K562 (cell line): ENCODE measurements at places on chromosomes 6 and 20. TPM values are rescaled to one million over a fixed set of nuclear protein-coding genes. Genes with fewer than 3 reads are reported as not detected.

MCHR2 gene
- polyA plus RNA-seq: not detected in 2 replicates

SIM1 gene
- not detected in 2 replicates for polyA plus RNA-seq

SAMD5 gene
- polyA plus RNA-seq: 0.20 and 0.30 TPM in 2 replicates

MMS22L gene
- 16.6 and 18.7 TPM in 2 replicates for polyA plus RNA-seq

PRR18 gene
- polyA plus RNA-seq: not detected in 2 replicates

DAAM2 gene
- not detected in 2 replicates for polyA plus RNA-seq

MRPS10 gene
- 65.9 and 86.5 TPM in 2 replicates for polyA plus RNA-seq

HEY2 gene
- 0.07 TPM in 1 of 2 replicates, not detected in the other for polyA plus RNA-seq

GRCh38 chr6:142568857-142569597, 267.2 kb downstream of the ADGRG6 start:
- DNase-seq: no peak
- H3K36me3 ChIP-seq: no peaks in the 10 kb centered on the region
- H3K4me1 ChIP-seq: no peaks in the 10 kb centered on the region
- no peaks in the 10 kb centered on the region for H3K27me3 ChIP-seq

DNA sequence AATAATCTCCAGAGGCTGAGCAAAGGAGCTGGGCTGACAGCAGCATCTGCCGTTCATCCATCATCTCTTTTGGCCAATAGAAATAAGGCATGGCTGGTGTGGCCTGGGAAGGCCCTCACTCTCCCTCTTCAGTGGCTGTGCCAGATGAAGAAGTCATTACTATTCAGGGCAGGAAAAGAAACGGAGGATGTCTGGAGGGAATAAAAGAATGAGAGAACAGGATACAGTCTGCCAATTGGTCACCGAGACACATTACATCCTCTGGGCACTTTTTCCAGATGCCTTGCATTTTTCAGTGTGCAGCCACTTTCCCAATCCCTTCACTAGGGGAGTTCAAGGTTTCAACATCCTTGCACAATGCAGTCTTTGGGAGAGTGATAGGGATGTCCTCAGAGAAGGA, 32.2 kb upstream of the VGLL2 start:
- H3K4me1 ChIP-seq: no peaks in the 10 kb centered on the region
- H3K27me3 ChIP-seq: no peaks in the 10 kb centered on the region
- H3K4me3 ChIP-seq: no peak overlapping the region
- no peak overlapping the region for H3K27ac ChIP-seq
- H3K36me3 ChIP-seq: no peaks in the 10 kb centered on the region
- DNase-seq: no peak

DNA sequence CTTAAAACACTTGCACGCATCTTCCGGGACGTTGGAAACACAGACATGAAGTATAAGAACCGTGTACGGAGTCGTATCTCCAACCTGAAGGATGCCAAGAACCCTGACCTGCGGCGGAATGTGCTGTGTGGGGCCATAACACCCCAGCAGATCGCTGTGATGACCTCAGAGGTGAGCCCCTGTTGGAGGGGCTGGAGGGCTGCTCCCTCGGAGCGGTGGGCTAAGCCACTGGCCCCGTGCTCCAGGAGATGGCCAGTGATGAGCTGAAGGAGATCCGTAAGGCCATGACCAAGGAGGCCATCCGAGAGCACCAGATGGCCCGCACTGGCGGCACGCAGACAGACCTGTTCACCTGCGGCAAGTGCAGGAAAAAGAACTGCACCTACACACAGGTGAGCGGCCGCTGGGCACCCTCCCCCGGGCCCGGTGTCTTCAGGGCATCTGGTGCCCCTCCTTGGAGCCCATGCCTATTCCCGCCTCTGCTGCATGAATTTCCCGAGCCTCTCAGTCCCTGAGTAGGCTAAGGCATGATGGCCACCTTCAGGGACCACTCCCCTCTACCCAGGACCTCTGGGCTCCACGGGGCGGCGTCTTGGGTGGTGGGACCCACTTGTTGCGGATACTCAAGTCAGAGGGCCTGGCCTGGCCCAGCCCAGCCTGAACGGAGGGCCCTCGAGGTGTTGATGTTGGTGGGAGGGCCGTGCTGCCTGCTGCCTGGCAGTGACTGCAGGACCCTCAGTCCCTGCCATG, 7.4 kb downstream of the TCEA2 start:
- peaks cover 8% of the 10 kb centered on the region; the same call in 1 of the 3 replicates for H3K36me3 ChIP-seq
- no peak for DNase-seq
- H3K27me3 ChIP-seq: no peaks in the 10 kb centered on the region
- no peak overlapping the region for H3K4me3 ChIP-seq
- H3K4me1 ChIP-seq: peaks cover 86% of the 10 kb centered on the region

DNA sequence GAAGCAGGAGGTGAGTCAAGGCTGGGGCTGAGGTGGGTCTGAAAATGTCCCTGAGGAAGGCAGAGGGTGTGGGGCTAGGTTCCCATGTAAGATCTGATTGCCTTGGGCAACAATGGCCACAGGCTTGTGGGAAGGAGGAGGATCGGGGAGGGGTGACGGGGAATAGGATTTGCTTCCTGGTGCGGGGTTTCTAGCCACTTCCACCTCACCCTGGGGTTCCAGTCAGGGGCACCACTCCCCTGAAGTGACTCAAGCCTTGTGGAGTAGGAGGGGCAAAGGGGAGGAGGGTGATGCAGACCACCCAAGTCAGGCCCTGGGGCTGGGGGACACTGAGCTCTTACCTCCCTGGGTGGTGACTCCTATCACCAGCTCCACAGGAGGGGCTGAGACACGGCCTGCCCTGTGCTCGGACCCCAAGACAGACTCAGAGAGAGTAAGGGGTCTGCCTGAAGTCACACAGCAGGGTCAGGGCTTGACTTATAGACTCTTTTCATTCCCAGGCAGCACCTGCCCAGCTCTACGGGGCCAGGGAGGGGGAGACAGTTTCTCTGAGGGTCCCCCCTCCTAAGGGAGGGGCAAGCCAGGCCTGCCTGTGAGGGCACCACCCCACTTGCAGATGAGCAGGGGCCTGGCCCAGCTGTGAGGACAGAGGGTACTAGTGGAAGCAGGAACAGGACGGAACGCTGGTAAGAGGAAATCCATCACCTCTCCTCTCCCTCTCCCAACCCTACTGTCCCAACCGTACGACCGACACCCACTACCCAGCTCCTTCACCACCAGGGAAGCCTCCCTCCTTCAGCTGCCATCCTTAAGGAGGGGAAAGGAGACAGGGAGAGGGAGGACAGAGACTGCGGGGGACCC, 12.4 kb upstream of the SPDEF start:
- no peaks in the 10 kb centered on the region for H3K36me3 ChIP-seq
- no peak for DNase-seq
- peaks cover 7% of the 10 kb centered on the region; the same call in 2 of the 3 replicates for H3K4me1 ChIP-seq
- no peak overlapping the region for H3K4me3 ChIP-seq
- no peaks in the 10 kb centered on the region for H3K27me3 ChIP-seq

DNA sequence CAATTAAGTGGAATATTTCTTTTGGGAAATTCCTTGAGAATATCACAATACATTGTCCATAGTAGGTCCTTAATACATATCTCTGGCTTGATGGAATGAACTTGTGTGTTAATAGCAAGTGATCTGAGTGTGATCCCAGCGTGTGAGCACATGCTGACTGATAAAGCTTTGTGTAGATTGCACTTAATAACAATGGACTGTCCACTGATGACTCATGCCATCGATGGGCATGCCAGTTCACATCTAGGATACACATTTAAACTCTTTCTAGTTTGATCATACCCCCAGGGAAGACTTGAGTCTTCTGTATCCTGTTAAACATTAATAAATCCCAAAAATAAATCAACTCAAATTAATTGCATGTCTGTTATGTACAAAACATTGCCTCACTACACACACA, 454.3 kb upstream of the SPTLC3 start:
- H3K27me3 ChIP-seq: no peaks in the 10 kb centered on the region
- no peak overlapping the region for H3K4me3 ChIP-seq
- H3K27ac ChIP-seq: no peak overlapping the region
- no peaks in the 10 kb centered on the region for H3K36me3 ChIP-seq
- H3K4me1 ChIP-seq: no peaks in the 10 kb centered on the region

- no peaks in the 10 kb centered on the region for H3K36me3 ChIP-seq
- H3K27ac ChIP-seq: no peak overlapping the region
- no peak overlapping the region for H3K4me3 ChIP-seq
- peaks cover 6% of the 10 kb centered on the region for H3K27me3 ChIP-seq
- H3K4me1 ChIP-seq: no peaks in the 10 kb centered on the region
Observed at GRCh38 chr6:166179704-166180103, 12.1 kb upstream of the TBXT start.

GRCh38 chr6:166308033-166308768, at the start of gene PRR18:
Gene PRR18 (minus strand): TSS chr6:166308392. CDS start chr6:166308142, 250 bp downstream.
- H3K4me3 ChIP-seq: no peak within 1 kb of the TSS
- peaks cover 8% of the 10 kb centered on the region; the same call in 1 of the 2 replicates for H3K4me1 ChIP-seq
- DNase-seq: no peak
- H3K36me3 ChIP-seq: no peaks in the 10 kb centered on the region

GRCh38 chr6:137039010-137039409, 5.8 kb downstream of the IL20RA start:
- no peak overlapping the region for H3K27ac ChIP-seq
- no peaks in the 10 kb centered on the region for H3K36me3 ChIP-seq
- no peaks in the 10 kb centered on the region for H3K4me1 ChIP-seq

DNA sequence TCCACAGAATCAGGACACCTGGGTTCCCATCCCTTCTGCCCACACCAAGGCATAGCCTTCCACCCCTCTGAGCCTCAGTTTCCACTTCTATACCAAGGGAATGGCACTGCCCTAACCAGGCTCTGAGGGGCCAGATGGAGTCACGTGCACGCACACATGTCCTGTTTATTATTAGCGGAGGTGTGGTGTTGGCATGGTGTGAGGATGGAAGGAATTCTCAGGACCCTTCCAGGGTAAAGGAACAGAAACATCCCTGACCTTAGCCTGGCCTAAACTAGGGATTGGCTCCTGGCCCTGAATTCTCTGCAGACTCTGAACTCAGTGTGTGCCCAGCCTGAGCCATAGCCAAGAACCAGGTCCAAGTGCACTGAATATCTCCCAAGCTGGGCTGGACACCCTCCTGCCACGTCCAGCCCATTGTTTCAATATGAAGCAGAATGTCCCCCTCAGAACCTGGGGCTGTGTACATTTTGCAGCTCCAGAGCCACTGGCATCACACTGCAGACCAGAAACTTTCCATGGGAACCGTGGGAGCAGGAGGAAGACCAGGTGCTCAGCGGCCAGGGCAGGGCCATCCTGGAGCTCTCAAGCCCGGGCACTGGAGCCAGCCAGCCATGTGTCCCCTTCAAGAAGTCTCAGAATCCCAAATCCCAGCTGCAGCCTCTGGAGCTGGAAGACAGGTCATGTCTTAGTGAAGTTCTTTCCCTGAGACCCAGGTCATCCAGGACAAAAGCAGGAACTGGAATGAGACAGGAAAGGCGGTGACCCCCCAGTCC, 208.4 kb downstream of the ANKRD60 start:
- H3K4me3 ChIP-seq: no peak overlapping the region
- no peaks in the 10 kb centered on the region for H3K4me1 ChIP-seq
- DNase-seq: no peak
- H3K27me3 ChIP-seq: peaks cover 39% of the 10 kb centered on the region
- H3K36me3 ChIP-seq: no peaks in the 10 kb centered on the region
- H3K27ac ChIP-seq: no peak overlapping the region

- no peaks in the 10 kb centered on the region; the same call in 1 of the 2 replicates for H3K4me1 ChIP-seq
- H3K36me3 ChIP-seq: no peaks in the 10 kb centered on the region
- DNase-seq: no peak
- no peak overlapping the region for H3K27ac ChIP-seq
- H3K27me3 ChIP-seq: peaks cover 6% of the 10 kb centered on the region; the same call in 1 of the 2 replicates
Observed at GRCh38 chr6:88997327-88997726, 33.9 kb upstream of the RNGTT start.

GRCh38 chr6:124868481-124868880, 93.8 kb upstream of the RNF217 start:
- H3K4me1 ChIP-seq: no peaks in the 10 kb centered on the region
- H3K27me3 ChIP-seq: no peaks in the 10 kb centered on the region
- no peak overlapping the region for H3K4me3 ChIP-seq
- H3K27ac ChIP-seq: no peak overlapping the region
- H3K36me3 ChIP-seq: no peaks in the 10 kb centered on the region

DNA sequence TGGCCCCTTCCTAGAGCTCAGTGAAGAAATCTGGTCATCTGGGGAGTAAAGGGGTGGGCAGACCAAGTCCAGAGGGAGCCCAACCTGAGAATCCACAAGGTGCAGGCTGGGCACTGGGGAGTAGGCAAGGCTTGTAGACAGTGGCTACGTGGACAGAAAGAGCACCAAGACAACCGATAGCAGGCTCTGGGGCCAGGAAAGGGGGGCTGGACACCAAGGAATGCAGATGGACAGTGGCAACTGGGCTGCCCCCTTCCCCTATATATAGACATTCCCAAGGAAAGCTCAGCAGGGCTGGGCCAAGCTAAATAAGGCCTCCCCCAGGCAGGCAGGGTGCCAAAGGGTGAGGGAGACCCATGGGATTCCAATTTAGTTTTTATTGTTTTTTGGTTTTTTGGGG, 1.5 kb upstream of the TNNC2 start:
- H3K4me3 ChIP-seq: no peak overlapping the region
- H3K27me3 ChIP-seq: peaks cover 3% of the 10 kb centered on the region; the same call in 1 of the 2 replicates
- H3K4me1 ChIP-seq: peaks cover 26% of the 10 kb centered on the region; the same call in 2 of the 3 replicates
- no peak for DNase-seq
- H3K36me3 ChIP-seq: no peaks in the 10 kb centered on the region
- no peak overlapping the region for H3K27ac ChIP-seq

DNA sequence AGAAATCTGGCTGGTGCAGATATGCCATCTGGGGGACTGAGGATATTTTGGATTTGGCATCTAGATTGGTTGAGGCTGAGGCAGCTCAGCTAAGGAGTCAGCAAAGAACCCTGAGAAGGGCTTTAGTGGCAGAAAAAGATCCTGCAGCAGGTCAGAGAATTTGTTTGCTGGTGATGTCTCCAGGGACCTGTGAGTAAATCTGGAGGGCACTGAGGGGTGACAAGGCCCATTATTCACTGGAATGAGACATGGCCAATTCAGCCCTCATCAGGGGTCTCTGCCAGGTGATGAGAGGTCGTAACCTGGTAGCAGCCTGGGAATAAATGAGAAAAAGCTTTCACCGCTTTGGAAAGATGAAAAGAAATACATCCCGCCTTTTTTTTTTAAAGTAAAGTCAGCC, 118.3 kb upstream of the FBXL4 start:
- no peaks in the 10 kb centered on the region for H3K36me3 ChIP-seq
- no peak overlapping the region for H3K27ac ChIP-seq
- DNase-seq: no peak
- no peaks in the 10 kb centered on the region for H3K27me3 ChIP-seq
- H3K4me1 ChIP-seq: no peaks in the 10 kb centered on the region

DNA sequence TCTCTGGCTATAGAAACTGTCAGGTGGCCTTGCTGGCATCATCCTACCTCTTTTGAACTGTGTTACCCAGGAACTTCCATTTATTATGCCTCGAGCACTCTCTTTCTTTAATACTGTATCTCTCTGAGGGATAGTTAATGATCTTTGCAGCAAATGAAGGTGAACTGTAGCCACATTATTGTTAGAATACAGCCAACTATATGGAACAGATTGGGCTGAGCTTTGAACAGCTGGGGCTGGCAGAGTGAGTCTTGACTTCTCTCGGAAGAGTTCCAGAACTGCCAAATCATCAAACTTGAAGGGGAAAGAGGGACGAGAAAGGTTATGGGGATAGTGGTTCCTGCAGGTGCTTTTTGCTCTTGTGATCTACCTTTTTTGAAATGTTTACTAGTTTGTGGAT, 237.7 kb downstream of the PRL start:
- no peaks in the 10 kb centered on the region for H3K36me3 ChIP-seq
- H3K27me3 ChIP-seq: no peaks in the 10 kb centered on the region
- no peaks in the 10 kb centered on the region for H3K4me1 ChIP-seq
- DNase-seq: no peak
- H3K27ac ChIP-seq: no peak overlapping the region
